Activated T-cell treated with anti-CD3 and anti-CD28 coated beads for 4 hours (primary cell): ENCODE measurements at places on chromosomes 3 and 15.

DNA sequence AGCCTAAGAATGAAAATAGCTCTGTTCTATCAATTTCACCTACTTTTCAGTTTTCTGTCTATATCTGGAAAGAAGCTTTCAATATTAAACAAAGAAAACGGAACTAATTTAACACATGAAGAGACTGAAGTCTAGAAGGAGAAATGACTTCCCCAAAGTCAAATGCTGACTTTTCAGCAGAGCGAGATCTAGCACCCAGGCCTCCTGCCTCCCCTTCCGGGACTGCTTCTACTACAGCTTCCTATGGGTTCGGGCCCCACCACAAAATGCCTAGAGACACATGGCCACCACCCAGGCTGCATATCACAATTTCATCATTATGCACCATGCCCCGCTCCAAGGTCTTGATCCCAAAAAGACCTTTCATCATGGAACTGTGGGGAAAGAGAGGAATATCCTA, 104.5 kb downstream of the SST start:
- DNase-seq: no peak

DNA sequence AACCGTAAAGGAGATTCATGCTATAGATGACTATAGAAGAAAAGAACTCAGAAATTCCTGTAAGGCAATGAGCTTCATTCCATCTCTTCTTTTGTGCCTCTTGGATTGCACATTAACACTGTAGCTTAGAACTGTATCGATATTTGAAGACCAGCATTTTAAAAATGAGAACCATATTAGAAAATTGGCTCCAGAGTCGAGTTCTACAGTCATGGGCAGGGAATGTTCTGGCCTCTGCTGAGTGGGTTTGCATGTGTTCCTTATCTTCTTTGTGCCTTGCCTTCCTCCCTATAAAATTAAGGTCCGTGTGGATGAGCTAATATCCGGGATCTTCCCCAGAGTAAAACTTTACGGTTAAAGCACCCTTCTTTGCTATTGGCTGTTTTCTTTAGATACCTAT, 77.4 kb upstream of the PLCL2 start:
- no peak for DNase-seq

GRCh38 chr15:74408815-74409214, 24.9 kb downstream of the SEMA7A start:
- DNase-seq: no peak

GRCh38 chr3:46565077-46565476, 1.0 kb downstream of the LRRC2 start:
- no peak for DNase-seq

DNA sequence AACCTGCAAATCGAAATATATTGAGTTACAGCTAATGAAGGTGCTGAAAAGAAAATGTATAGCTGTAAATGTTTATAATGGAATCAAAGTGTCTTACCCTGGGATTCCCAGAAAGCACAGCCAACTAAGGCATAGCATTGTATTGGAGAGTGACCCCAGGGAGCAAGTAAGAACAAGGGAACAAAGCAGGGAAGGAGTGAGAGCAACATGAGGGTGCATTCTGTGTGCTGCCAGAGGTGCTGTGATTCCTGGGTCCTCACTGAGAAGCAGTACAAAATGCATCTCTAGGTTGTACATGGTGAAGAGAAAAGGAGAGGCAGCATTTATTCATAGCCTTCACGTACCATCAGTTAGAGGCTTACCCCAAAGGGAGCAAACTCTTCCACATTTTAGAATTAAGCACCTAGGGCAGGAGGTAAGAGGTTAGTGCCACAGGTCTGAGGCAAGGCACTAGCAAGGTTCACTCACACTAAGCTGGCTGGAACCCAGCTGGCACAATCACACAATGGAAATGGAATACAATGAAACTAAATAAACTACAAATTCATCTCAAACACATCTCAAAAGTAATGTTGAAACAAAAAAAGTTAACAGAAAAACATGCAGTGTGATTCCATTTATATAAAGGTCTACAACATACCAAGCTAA, 151.5 kb upstream of the C2CD4B start:
- no peak for DNase-seq

DNA sequence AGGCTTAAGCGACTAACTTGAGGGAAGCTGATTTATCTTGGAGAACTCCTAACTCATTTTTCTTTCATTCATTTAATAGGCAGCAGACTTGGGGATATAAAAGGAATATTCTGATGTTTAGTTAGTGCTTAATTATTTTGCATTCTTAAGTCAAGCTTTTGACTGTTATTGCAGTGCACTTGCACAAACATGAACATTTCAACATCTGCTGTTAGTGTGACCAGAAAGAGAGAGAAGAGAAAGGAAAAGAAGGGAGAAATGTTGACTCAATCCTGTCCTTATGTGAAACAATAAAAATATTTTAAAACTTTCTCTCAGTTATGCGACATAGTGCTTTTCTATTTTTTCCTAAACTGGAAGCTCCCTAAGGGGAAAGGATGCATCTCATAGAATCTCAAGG, 507.8 kb downstream of the LPP start:
- DNase-seq: no peak

DNA sequence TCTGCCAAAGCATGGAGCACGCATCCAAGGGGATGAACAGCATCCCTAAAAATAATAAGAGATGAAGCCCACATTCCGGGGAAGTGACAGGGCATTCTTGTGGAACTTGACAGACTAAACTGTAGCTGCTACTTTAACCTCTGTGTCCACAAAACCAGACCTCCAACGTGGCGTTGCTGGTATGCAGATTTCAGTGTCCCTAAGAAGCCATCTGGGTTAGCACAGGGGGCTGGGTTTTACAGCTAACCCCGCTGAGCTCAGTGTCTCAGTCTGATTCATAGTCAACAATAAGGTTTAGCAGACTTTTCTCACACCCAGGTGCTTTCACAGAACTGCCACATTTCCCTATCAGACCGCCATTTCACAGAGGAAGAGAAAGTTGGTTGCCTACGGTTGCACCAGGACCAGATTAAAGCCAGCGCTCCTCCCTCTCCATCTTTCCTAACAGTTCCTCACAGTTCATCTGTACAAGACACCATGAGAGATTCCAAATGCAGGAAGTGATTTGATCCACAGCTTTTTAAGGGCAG, 61.6 kb upstream of the CTDSPL start:
- no peak for DNase-seq

- DNase-seq: no peak
Observed at GRCh38 chr15:41804361-41804760, 23.5 kb upstream of the JMJD7 start.

DNA sequence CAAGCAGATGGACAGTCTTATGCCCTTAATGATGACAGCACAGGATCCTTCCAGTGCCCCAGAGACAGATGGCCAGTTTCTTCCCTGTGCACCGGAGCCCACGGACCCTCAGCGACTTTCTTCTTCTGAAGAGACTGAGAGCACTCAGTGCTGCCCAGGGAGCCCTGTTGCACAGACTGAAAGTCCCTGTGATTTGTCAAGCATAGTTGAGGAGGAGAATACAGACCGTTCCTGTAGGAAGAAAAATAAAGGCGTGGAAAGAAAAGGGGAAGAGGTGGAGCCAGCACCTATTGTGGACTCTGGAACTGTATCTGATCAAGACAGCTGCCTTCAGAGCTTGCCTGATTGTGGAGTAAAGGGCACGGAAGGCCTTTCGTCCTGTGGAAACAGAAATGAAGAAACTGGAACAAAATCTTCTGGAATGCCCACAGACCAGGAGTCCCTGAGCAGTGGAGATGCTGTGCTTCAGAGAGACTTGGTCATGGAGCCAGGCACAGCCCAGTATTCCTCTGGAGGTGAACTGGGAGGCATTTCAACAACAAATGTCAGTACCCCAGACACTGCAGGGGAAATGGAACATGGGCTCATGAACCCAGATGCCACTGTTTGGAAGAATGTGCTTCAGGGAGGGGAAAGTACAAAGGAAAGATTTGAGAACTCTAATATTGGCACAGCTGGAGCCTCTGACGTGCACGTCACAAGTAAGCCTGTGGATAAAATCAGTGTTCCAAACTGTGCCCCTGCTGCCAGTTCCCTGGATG, 198.7 kb downstream of the AKAP13 start:
- DNase-seq: no peak

GRCh38 chr3:106810300-106810875, 566.9 kb upstream of the CCDC54 start:
- DNase-seq: no peak

- DNase-seq: no peak
Observed at GRCh38 chr15:34655326-34655725, 71.9 kb upstream of the GOLGA8B start.

DNA sequence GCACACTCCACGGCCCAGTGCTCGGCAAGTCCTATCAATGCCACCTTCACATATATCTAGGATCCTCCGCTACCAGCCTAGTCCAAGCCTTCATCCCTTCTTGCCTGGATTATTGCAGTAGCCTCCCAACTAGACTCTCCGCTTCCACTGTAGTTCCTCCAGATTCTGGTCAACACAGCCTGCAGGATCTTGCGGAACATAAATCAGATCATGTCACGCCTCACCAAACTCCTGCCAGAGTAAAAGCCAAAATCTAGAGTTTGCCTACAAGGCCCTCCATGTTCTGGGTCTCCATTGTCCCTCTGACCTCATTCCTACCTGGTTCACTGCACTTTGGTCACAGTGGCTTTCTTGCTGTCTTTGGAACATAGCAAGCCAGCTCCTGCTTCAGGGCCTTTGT, 3.6 kb downstream of the BDH1 start:
- no peak for DNase-seq

DNA sequence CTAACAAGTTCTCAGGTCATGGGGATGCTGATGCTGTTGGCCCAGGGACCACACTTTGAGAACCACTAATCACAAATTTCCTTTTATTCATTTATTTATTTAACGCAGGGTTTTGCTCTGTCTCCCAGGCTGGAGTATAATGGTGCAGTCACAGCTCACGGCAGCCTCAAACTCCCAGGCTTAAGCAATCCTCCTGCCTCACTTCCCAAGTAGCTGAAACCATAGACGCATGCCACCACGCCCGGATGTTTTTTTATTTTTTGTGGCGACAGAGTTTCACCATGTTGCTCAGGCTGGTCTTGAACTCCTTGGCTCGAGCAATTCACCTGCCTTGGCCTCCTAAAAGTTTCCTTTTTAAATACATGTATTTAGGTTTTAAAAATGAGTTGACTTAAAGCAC, 20.7 kb upstream of the ISLR2 start:
- DNase-seq: no peak

GRCh38 chr15:85691350-85692240, 103.1 kb downstream of the KLHL25 start:
- DNase-seq: no peak

DNA sequence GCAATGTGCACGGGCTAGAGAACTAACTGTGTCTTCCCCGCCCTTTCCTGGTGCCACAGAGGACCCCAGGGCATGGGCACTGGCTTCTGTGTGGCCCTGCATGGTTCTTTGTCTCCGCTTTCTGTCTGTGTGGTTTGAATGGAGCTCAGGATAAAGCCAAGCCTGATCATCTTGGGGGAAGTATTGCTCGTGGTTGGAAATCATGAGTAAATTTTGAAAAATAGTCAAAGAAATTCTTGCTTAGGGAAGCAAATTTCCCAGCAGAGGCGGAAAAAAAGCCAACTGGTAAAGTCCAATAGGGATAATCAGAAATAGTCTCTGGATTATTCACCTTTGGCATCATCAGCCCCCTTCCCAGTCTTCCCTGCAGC, 55.4 kb downstream of the MAGEF1 start:
- DNase-seq: no peak

- no peak for DNase-seq
Observed at GRCh38 chr3:149251186-149251585, 29.6 kb upstream of the CP start.

DNA sequence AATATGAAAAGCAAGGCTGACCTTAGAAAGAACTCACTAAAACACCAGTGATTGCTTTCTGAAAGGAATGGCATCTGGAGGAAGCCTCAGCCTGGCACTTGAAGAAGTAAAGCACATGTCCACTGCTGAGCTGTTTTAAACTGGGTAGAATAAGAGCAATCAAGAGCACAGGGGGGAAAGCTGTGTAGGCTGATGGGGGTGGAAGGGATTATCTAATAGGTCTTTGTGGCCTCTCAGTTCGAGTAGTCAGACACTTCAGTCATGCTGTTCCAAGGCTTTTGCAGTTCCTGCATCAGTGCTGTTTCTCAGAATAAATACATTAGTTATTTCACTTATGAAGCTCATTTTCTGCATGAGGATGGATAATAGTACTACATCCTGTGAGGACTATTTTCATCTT, 22.6 kb downstream of the CCDC191 start:
- DNase-seq: no peak

GRCh38 chr3:14216257-14217048, 37.8 kb downstream of the LSM3 start:
- no peak for DNase-seq

GRCh38 chr3:46632792-46633191, 20.5 kb downstream of the FAM240A start:
- no peak for DNase-seq

- no peak for DNase-seq
Observed at GRCh38 chr3:49914906-49915305, 11.2 kb upstream of the MST1R start.

GRCh38 chr15:26095710-26096330, 232.7 kb upstream of the ATP10A start:
- no peak for DNase-seq

DNA sequence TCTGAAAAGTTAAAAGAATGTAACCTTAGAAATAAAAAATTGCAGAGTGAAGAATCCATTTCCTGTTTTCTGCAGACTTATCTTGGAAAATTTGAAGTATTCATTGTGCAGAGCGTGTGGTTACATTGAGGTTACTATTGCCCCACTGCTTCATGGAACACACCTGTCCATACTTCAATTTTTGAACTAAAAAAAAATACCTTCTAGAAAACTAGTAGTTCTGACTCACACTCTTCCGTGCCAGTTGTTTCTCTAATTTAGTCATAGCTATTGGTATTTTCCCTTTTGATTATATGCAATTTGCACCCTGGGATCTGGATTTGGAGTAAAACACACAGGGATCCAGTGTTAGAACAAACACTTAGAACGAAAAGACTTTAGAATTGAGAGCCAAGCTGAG, 111.8 kb upstream of the LYSMD4 start:
- no peak for DNase-seq

DNA sequence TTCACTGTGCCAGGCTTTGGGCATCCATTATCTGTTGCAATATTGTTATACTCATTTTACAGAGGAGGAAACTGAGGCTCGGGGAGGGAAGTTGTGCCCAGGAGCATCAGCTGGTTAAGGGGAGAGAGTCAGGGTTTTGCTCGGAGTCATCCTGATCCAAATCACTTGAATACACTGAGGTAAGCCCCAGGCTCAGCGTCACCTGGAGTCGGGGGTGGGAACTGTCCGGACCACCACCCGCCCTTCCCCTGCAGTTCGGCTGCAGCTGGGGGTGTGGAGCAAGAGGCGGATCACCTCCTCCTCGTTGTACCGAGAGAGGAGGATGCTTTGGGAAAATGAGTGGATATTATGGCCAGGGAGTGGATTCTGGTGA, 646 bp downstream of the HRH1 start:
- no peak for DNase-seq

GRCh38 chr15:48131324-48131723, 10.5 kb downstream of the SLC24A5 start:
- no peak for DNase-seq

GRCh38 chr3:127150513-127151250, 42.2 kb upstream of the PRR23E start:
- no peak for DNase-seq
